ENCODE measurements at places on chromosomes 5 and 9.

GRCh38 chr5:78806544-78806943 lies 158.0 kb upstream of the LHFPL2 start:
- no peak for DNase-seq

- DNase-seq = no peak
Measured at GRCh38 chr9:27108981-27109541, at the start of gene TEK. TSS of gene TEK (plus strand) at chr9:27109225. CDS start at chr9:27109591, 366 bp downstream.

DNA sequence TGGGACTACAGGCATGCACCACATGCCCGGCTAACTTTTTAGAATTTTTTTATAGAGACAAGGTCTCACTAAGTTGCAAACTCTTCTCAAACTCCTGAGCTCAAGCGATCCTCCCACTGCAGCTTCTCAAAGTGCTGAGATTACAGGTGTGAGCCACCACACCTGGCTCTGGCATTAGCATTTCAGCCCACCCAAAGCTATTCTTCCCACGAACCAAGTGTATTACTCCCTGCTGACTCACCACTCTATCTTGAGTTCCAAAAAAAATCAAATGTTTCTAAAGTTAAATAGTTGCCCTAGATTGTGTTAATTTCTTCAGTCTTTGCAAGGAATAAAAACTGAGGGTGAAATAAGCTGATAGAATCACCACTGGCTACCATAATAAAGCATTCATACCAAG lies 205.5 kb downstream of the ARRDC3 start:
- no peak for DNase-seq

DNA sequence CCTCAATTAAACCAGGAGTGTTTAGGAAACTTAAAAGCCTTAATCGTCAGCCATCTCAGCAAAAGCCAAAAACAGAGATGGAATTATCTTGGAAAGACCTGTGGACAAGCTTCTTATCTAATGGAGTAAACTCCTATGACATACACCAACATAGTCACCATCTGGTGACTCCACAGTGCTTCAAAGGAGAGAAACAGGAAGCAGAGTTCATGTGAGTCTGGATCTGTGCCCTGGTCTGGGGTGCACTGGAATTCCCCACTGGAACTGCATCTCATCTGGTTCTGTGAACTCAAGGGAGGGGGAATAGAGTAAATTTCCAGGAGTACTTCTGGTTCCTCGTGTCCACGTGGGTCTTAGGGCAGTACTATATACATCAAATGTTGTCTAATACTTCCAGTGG lies 36.3 kb upstream of the KCNN2 start:
- DNase-seq = no peak

DNA sequence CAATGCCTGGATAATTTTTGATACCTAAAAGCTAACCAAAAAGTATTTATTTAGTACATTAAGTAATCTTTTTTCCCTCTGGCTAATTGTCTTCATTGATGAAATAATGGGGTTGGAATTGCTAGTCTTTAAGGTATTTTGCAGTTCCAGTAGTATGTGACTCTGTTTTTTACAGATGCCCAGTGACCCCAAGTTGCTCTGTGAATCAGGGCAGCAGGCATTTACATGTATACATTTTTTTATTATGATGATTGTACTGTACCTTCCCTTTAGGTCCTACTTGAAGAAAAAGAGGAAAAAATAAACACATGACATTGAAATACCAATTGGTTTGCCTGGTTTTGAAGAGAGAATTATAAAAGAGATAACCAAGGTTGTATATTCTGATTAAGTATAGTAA lies 385.5 kb downstream of the ADGRV1 start:
- no peak for DNase-seq

GRCh38 chr5:124355928-124356327 lies 390.5 kb downstream of the ZNF608 start:
- DNase-seq = no peak

- DNase-seq = no peak
Measured at GRCh38 chr9:109961626-109962025, 181.6 kb downstream of the PALM2AKAP2 start.

GRCh38 chr5:88765798-88766197 lies 117.2 kb downstream of the MEF2C start:
- no peak for DNase-seq

- DNase-seq = no peak
Measured at GRCh38 chr9:113479174-113479621, 15.7 kb downstream of the RGS3 start.

DNA sequence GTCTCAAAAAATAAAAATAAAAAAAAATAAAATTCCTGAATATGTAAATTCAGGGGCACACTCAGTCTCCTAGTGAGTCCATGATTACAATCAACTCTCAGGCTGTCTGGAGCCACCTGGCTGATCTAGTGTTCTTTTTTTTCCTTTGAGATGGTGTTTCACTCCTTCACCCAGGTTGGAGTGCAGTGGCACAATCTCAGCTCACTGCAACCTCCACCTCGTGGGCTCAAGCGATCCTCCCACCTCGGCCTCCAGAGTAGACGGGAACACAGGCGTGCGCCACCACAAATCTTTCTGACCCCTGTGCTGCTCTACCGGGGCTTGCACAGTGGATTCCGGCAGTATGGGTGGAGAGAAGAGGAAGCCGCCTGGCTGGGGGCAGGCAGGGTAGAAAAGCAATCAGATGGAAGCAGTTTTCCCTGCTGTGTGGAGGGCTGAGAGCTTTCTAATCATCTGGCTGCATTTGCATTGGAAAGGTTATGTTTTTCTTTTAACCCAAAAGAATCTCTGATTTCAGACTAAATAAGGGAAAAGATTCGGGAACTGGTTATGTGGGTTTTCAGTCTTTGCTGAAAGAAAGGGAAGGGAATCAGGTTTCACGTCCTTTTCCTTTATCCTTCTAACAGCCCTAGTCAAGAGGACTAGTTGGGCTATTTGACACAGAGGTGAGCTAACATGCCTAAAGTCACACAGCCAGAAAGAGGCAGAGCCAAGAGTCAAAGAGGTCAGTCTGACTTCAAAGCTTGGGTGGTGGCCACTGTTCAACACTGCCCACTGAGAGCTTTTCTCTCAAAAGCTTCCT lies 26.3 kb upstream of the CORO2A start:
- no peak for DNase-seq

DNA sequence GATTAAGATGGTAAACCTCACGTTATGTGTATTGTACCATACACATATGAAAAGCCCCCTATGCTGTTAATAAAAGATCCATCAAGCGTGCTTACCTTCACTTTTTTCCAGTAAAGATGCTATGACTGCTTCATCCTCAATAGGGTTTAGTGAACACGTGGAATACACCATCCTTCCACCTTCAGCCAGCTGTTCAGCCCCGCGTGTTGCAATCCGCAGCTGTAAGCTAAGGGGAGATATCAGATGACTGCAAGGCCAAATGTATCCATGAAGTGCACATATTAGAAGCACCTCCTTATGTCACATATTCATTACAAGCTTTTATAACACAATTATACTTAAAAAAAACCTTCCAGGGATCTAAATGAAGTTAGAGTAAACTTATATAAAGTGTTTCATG lies 16.2 kb downstream of the NSUN2 start:
- DNase-seq = no peak

- no peak for DNase-seq
Measured at GRCh38 chr9:129220771-129221170, 42.7 kb upstream of the IER5L start.

DNA sequence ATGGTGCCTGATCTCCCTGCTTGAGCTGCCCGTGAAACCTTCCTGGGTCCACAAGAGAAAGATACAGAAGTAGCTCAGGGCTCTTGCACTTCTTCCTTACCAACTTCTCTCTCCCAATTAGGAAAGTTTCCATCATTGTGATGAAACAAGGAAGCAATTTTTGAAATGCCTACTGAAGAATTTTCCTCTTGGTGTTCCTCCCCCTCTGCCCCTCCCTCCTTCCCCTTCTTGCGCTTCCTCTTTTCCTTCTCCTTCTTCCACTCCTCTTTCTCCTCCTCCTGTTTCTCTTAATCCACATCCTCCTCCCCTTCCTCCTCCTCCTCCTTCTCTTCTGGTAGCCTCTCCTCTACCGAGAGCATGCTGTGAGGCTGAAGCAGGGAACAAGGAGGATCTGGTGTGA lies 36.3 kb upstream of the OTULINL start:
- no peak for DNase-seq

GRCh38 chr5:90297045-90297764 lies 112.4 kb downstream of the CETN3 start:
- DNase-seq = no peak

DNA sequence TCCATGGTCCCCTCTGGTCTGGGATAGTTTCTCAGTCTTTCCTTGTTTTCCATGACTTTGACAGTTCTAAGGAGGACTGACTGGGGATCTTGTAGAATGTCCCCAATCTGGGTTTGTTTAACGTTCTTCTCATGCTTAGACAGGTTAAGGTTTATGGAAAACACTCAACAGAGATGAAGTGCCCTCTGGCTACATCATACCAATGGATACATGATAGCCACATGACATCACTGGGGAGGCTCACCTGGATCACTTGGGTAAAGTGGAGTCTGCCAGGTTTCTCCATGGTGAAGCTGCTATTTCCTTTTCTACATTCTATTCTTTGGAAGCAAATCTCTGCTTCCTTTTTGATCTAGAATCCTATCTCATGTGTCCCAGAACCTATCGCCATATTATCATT lies 23.8 kb upstream of the ALDH1B1 start:
- no peak for DNase-seq

Data from NCI-H510A (cell line).